B cell (primary cell): ENCODE measurements at places on chromosomes 6 and 20. TPM values are rescaled to one million over a fixed set of nuclear protein-coding genes. Genes with fewer than 3 reads are reported as not detected.

Gene TXLNB
- 3.3 and 3.6 TPM in 2 replicates for total RNA-seq

Gene CLPSL2
- not detected in 2 replicates for total RNA-seq

Gene HDGFL1
- total RNA-seq: not detected in 2 replicates

GRCh38 chr6:106614592-106615257, 14.6 kb downstream of the RTN4IP1 start:
- H3K27ac ChIP-seq: peak overlapping the region; percentile 27
- peaks cover 1% of the 10 kb centered on the region for H3K36me3 ChIP-seq
- peaks cover 36% of the 10 kb centered on the region for H3K4me1 ChIP-seq
- DNase-seq: no peak
- H3K4me3 ChIP-seq: no peak overlapping the region
- H3K27me3 ChIP-seq: no peaks in the 10 kb centered on the region

- H3K27ac ChIP-seq: no peak overlapping the region
- H3K4me3 ChIP-seq: no peak overlapping the region
- no peak for DNase-seq
- peaks cover 10% of the 10 kb centered on the region for H3K4me1 ChIP-seq
- H3K36me3 ChIP-seq: no peaks in the 10 kb centered on the region
Observed at GRCh38 chr20:33348136-33348937, 53.0 kb downstream of the CDK5RAP1 start.

- H3K27ac ChIP-seq: no peak overlapping the region
- H3K36me3 ChIP-seq: no peaks in the 10 kb centered on the region
- H3K4me1 ChIP-seq: peaks cover 23% of the 10 kb centered on the region
- no peak overlapping the region for H3K4me3 ChIP-seq
- DNase-seq: no peak
Observed at GRCh38 chr20:2298701-2299100, 2.9 kb downstream of the TGM3 start.

DNA sequence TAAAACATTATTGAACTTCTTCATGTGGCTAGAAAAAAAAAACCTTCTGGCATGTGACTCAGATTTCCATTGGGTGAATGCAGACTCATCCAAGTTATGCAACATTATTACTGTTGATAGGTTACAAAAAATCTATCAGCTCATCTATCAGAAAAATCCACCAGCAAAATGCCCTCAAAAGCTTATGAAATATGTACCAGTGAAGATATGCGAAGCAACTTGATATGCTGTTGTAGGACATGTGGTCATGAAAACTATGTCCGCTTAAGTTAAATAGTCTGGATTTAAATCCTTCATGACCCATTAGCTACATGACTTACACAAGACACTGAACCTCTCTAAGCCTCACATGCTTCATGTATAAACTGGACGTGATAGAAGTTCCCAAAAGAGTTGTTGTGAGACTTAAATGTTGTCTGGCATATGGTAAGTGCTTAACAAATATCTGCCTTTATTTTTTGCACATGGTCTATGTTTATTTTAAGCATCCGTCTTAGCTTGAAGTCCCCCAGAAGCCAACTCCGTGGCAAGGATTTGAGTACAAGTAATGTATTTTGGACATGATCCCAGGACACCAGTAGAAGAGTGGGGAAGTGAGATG, 12.5 kb upstream of the BFSP1 start:
- H3K4me1 ChIP-seq: no peaks in the 10 kb centered on the region
- H3K36me3 ChIP-seq: no peaks in the 10 kb centered on the region
- H3K4me3 ChIP-seq: no peak overlapping the region
- H3K27ac ChIP-seq: no peak overlapping the region
- no peaks in the 10 kb centered on the region for H3K27me3 ChIP-seq

DNA sequence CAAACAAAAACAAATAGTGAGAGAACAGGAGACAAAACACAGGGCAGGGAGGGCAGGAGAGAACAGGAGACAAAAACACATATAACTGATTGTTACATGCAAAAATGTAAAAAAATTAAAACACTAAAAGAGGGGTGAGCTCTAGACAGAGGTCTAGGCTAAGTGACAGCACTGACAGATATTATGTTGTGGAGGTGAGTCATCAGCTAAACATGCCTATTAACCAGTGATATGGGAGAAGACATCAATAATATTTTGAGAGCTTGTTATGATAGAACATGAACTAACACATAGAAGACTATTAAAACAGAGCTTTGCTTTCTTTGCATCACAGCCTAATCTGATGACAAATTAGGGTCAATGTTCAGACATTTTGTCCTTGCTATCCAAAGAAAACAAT, 972.7 kb downstream of the PRIM2 start:
- H3K4me3 ChIP-seq: no peak overlapping the region
- H3K36me3 ChIP-seq: no peaks in the 10 kb centered on the region
- H3K27me3 ChIP-seq: no peaks in the 10 kb centered on the region
- H3K4me1 ChIP-seq: no peaks in the 10 kb centered on the region
- no peak for DNase-seq

GRCh38 chr6:11769811-11770545, 8.6 kb downstream of the ADTRP start:
- no peak for DNase-seq
- no peak overlapping the region for H3K27ac ChIP-seq
- H3K4me3 ChIP-seq: no peak overlapping the region
- H3K36me3 ChIP-seq: no peaks in the 10 kb centered on the region
- peaks cover 2% of the 10 kb centered on the region for H3K27me3 ChIP-seq

- peaks cover 6% of the 10 kb centered on the region for H3K4me1 ChIP-seq
- H3K4me3 ChIP-seq: no peak overlapping the region
- DNase-seq: no peak
- no peaks in the 10 kb centered on the region for H3K27me3 ChIP-seq
Observed at GRCh38 chr20:24651171-24651975, 181.9 kb downstream of the SYNDIG1 start.

DNA sequence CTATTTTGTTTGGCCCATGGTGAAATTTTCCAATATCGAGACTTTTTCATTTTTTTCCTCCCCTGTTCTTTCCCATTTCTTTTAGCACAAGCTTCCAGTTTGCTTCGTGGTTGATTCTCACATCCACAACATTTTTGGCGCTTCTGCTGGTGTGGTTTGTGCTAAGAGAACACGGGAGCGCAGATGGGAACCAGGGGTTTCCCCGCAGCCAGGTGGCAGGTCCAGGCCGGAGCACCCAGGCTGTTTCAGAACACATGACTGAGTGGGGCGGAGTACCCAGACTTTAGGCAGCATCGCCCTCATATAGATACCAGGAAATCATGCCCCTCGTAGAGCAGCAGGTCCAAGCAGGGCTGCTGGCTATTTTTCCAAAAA, 58.0 kb downstream of the SYTL3 start:
- no peak overlapping the region for H3K4me3 ChIP-seq
- H3K27ac ChIP-seq: no peak overlapping the region
- peak; percentile 74 for DNase-seq
- peaks cover 30% of the 10 kb centered on the region for H3K4me1 ChIP-seq
- H3K27me3 ChIP-seq: no peaks in the 10 kb centered on the region

DNA sequence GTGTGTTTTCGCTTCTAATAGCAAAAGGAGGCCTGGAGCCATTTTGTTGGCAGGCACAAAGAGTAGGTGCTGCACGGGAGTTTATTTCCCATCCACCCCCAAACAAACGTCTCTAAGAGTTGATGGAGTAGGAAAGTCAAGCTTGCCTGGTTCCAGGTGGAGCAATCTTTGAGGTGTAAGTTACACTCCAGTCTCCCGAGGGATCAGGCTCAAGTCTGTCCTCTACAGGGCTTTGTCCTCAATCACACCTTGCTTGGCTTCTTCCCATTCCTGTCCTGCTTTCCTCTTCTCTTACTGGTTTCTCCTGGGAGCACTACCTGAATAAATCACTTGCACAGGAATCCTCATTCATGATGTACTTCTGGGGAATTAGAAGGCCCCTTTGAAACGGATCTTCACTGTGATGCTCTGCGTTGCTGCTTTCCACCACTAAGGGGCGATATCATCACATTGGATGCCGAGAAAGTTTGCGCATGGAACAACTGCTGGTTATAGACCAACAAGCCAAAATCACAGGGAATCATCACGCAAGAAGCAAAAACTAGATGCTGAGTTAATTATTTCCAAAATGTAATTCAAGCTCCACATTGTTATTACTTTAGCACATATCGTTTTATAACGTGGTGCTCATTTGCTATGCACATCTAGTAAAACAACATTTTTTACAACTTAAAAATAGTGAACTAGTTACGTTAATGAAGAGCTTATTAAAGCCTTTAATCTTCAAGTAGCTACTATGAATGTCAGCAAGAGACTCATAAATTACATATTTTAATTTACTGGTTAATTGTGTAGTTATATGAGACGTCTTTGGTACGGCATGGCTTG, 156.8 kb downstream of the DNAH8 start:
- no peaks in the 10 kb centered on the region for H3K27me3 ChIP-seq
- no peaks in the 10 kb centered on the region for H3K4me1 ChIP-seq
- H3K27ac ChIP-seq: no peak overlapping the region
- DNase-seq: peak; percentile 53
- no peak overlapping the region for H3K4me3 ChIP-seq
- H3K36me3 ChIP-seq: no peaks in the 10 kb centered on the region

DNA sequence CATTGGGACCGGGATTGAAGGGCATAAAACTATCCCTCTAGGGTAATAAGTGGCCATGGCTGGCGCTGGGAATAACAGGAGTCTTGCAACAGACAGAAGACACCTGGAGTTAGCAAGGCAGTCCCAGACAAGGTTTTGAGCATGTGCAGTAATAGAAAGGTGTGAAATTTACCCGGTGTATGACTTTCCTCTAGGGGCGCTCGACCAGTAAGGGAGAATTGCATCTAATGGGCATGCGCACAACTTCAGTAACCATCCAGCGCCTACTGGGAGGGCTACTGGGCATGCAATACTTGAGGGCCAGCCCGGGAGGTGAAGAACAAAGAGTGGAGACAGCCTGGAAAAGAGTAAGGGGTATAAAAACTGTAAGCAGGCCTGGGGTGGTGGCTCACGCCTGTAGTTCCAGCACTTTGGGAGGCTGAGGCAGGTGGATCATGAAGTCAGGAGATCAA, 32.7 kb downstream of the SERPINB6 start:
- no peak overlapping the region for H3K27ac ChIP-seq
- H3K4me3 ChIP-seq: no peak overlapping the region
- H3K27me3 ChIP-seq: no peaks in the 10 kb centered on the region

DNA sequence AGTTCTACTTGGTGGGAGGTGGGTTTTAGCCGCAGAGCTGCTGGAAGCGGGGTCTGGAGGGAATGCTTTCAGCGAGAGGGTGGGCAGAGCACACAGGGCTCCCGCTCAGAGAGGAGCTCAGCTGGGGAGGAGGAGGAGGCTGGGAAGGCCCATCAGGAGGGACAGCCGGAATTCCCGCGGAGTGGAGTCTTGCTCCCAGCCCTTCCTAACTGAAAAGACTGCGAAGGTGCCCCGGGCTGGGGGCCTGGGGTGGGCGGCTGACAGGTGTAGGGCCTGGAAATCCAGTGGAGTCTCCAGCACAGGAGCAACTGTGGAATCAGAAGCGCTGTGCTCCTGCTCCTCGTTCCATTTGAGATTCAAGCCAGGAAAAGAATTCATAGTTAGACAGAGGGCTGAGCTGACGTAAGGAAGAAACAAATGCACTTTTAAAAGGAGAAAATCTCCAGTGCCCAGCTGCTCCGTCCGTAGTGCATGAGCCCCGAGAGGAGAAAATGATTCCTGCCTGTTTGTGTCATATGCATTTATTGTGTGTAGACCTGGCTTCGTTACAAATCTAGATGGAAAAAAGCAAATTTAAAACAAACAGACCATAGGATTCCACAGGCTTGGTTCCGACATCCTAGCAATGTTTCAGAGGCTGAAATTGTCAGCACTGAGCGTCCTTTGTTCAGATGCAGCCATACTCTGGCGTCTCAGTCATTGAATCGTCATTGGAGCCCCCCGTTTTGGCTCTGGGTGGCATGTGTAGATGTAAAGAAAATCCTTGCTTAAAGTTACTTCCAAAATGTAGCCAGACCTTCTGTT, 197.7 kb downstream of the SMOC2 start:
- no peaks in the 10 kb centered on the region for H3K36me3 ChIP-seq
- no peak for DNase-seq
- no peak overlapping the region for H3K27ac ChIP-seq
- no peaks in the 10 kb centered on the region for H3K4me1 ChIP-seq

- peaks cover 11% of the 10 kb centered on the region for H3K4me1 ChIP-seq
- H3K27me3 ChIP-seq: no peaks in the 10 kb centered on the region
- peak overlapping the region; percentile 45 for H3K27ac ChIP-seq
- H3K36me3 ChIP-seq: peaks cover 2% of the 10 kb centered on the region
- peak; percentile 67 for DNase-seq
Observed at GRCh38 chr20:56483970-56484369, 15.5 kb downstream of the RTF2 start.

GRCh38 chr6:4225161-4225872, 89.9 kb upstream of the ECI2 start:
- no peak for DNase-seq
- no peak overlapping the region for H3K4me3 ChIP-seq
- peaks cover 5% of the 10 kb centered on the region for H3K4me1 ChIP-seq
- H3K36me3 ChIP-seq: no peaks in the 10 kb centered on the region
- H3K27me3 ChIP-seq: peaks cover 5% of the 10 kb centered on the region

DNA sequence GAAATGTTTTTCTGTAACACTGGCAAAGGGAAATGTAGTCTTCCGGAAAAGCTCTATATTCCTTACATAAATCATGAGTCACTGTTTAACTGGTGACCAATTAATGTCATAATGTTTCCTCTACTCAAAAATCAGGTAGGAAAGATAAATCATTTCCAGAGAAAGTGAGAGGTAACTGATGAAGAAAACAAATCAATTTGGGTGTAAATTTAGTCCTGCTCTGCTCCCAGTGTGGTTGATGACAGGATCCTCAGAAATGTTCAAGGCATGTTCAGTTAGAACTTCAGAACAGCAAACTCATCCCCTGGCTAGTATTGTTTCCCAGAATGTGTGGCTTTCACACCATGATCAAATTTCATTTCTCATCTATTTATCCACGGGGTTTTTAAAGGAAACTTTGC, 38.8 kb upstream of the SPACA1 start:
- H3K27me3 ChIP-seq: no peaks in the 10 kb centered on the region
- DNase-seq: no peak
- peaks cover 15% of the 10 kb centered on the region for H3K4me1 ChIP-seq
- no peak overlapping the region for H3K4me3 ChIP-seq
- H3K36me3 ChIP-seq: no peaks in the 10 kb centered on the region

GRCh38 chr20:23272176-23273029, 78.2 kb upstream of the NXT1 start:
- H3K36me3 ChIP-seq: no peaks in the 10 kb centered on the region
- no peak overlapping the region for H3K4me3 ChIP-seq
- H3K4me1 ChIP-seq: no peaks in the 10 kb centered on the region

DNA sequence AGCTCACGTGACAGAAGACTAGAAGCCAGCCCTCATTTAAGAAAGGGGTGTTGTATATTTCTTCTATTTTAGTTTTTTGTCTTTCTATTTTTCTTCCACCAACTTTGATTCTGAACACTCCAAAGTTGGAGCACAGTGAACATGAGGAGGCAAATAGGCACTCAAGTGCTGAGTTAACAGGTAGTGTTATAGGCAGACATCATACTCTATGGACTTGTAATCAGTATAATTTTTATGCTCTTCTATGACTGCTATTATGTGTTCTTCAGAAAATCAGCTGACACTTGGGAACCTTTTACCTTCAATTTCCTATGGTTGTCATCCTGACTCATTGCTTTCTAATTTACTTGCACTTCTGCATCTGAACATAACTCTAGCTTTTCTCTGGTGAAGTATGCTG, 396.3 kb upstream of the EYS start:
- H3K4me3 ChIP-seq: no peak overlapping the region
- DNase-seq: no peak
- H3K36me3 ChIP-seq: no peaks in the 10 kb centered on the region
- no peak overlapping the region for H3K27ac ChIP-seq
- no peaks in the 10 kb centered on the region for H3K27me3 ChIP-seq

- DNase-seq: no peak
- peaks cover 3% of the 10 kb centered on the region for H3K36me3 ChIP-seq
- H3K27me3 ChIP-seq: no peaks in the 10 kb centered on the region
- no peaks in the 10 kb centered on the region for H3K4me1 ChIP-seq
Observed at GRCh38 chr6:169640351-169640852, 61.4 kb downstream of the WDR27 start.

- no peak for DNase-seq
- no peaks in the 10 kb centered on the region for H3K4me1 ChIP-seq
- H3K27ac ChIP-seq: no peak overlapping the region
- no peak overlapping the region for H3K4me3 ChIP-seq
- H3K36me3 ChIP-seq: no peaks in the 10 kb centered on the region
Observed at GRCh38 chr6:161736781-161737292, 463.0 kb upstream of the AGPAT4 start.
